ENCODE measurements at places on chromosomes 7 and 10. TPM values are rescaled to one million over a fixed set of nuclear protein-coding genes. Genes with fewer than 3 reads are reported as not detected.

DNA sequence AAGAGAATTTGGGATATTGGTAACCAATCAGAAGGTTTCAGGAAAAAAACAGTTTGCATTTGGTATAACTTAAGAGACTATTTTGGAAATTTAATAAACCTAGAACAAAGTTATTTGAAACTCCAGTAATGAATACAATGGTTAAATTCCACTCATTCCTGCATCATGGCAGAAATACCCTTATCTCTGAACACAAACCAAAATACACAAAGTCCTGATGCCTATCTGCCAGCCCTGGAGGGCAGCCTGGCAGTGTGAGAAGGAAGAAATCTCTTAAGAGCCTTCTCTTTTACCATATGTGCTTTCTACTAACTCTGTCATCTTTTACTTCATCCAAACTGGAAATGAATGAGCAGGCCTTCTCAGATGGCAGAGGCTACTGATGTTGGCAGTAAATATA, 147.1 kb upstream of the LYZL1 start:
- peak overlapping the region; percentile 39 for H3K27ac ChIP-seq
- H3K27me3 ChIP-seq: no peaks in the 10 kb centered on the region
- H3K4me1 ChIP-seq: peaks cover 10% of the 10 kb centered on the region
- H3K4me3 ChIP-seq: no peak overlapping the region
- no peaks in the 10 kb centered on the region for H3K36me3 ChIP-seq

Gene CALML5
- not detected for total RNA-seq

GRCh38 chr7:91344911-91345310, 80.7 kb downstream of the FZD1 start:
- no peak overlapping the region for H3K27ac ChIP-seq
- peaks cover 16% of the 10 kb centered on the region for H3K27me3 ChIP-seq
- DNase-seq: no peak
- no peak overlapping the region for H3K4me3 ChIP-seq

DNA sequence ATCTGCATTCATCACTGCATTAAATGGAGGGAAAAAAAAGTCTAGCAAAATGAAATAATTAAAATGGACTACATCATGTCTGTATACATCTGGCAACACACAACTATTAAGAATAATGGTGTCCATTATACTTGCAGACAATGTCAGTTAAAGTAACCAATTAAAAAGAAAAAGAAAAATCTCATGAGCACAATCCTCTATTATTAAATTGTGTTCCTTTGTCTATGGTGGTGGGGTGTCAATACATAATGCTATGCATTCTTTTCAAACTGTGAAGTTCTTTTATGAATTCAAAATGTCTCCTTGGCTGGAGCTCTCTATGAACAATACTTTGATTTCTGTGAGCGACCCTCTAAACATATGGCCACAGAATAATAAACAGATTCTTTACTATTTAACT, 63.5 kb downstream of the NRP1 start:
- H3K4me3 ChIP-seq: no peak overlapping the region
- H3K27me3 ChIP-seq: no peaks in the 10 kb centered on the region
- no peak for DNase-seq
- H3K27ac ChIP-seq: no peak overlapping the region
- H3K4me1 ChIP-seq: peaks cover 16% of the 10 kb centered on the region

GRCh38 chr10:104002911-104003310, 36.0 kb downstream of the SLK start:
- H3K36me3 ChIP-seq: peaks cover 7% of the 10 kb centered on the region
- no peak for DNase-seq
- no peaks in the 10 kb centered on the region for H3K4me1 ChIP-seq
